ENCODE measurements at places on chromosomes 6 and 20. TPM values are rescaled to one million over a fixed set of nuclear protein-coding genes. Genes with fewer than 3 reads are reported as not detected.

The PCMT1 gene
- 107 TPM for total RNA-seq

- ATAC-seq, result peak; percentile 21
Observed at GRCh38 chr6:20630617-20631548, 96.6 kb downstream of the CDKAL1 start.

DNA sequence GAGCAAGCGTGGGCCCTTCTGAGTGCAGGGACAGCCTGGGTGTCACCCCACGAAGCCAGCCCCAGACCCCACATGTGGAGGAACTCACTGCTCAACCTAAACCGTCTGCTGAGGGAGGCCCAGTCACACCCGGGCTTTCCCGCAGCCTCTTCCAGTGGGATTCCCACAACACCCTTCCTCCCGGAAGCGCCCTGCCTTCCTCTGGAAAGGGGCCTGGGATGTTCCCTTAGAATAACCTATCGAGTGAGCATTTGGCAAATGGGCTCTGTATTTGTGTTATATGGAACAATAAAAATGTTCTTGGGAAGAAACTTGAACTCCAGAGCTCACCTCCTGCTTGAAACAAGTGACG lies 100.0 kb upstream of the DUSP22 start:
- no peak for ATAC-seq

DNA sequence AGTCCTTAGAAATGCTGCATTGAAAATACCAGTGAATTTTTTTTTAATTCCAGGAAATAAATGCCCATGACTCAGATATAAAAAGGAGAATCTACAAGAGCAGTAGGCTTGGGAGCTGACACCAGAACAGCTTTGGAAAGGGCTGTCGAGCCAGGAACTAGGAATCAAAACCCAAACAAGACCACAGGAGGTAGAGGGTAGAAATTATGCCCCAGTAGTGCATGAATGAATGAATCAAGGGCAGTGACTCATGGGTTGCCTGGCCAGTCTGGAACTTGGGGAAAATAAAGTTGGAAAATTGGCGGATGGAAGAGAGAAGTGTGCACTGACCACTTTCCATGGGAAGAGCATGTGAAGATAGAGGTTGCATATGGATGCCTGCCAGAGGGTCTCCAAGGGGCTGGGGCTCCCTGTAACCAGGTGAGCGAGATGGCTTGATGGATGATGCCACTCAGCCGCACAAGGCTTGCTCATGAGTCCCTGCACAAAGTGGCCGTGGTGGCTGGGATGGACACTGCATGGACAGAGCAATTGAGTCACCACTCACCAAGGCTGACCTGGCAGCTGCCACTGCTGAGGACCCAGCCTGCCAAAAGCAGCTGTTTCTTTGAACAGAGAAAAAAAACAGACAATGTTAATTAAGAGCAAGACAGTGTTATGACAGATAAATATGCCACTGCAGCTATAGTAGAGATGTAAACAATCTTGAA lies 15.2 kb upstream of the MCCD1 start:
- no peak for ATAC-seq

DNA sequence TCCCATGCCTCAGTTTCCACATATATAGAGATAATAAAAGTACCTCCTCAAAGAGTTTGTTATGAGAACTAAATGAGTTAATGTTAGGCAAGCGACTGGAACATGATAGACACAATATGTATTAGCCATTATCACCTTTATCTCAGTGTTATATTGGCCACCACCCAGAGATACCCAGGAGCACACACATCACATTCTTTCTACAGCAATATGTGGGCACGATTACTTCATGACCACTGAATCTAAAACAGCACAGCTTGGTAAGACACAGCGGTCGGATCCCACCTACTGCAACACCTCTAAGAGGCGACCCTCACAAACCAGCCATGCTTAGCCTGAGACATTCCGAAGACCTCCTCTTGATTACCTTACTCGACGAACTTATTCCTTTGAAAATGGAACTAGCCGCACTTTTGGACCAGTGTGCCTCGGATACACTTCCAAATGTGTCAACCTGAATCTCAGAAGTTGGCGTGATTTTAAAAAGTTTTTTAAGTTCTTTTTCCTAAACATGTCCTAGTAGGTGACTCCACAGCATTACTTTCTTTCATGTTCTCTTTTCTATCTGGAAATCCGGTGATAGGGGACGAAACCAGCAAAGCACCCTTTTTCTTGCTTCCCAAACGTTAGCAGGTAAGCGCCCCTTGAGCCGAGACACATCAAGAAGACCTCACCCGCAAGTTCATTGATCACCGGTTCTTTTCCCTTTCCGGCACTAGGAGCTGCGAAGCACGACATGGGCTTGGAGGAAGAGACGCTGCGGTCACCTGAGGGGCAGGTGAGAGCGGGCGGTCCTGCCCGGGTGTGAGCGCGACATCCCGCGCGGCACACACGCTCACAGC lies 923 bp downstream of the GMDS start:
- ATAC-seq, result no peak

DNA sequence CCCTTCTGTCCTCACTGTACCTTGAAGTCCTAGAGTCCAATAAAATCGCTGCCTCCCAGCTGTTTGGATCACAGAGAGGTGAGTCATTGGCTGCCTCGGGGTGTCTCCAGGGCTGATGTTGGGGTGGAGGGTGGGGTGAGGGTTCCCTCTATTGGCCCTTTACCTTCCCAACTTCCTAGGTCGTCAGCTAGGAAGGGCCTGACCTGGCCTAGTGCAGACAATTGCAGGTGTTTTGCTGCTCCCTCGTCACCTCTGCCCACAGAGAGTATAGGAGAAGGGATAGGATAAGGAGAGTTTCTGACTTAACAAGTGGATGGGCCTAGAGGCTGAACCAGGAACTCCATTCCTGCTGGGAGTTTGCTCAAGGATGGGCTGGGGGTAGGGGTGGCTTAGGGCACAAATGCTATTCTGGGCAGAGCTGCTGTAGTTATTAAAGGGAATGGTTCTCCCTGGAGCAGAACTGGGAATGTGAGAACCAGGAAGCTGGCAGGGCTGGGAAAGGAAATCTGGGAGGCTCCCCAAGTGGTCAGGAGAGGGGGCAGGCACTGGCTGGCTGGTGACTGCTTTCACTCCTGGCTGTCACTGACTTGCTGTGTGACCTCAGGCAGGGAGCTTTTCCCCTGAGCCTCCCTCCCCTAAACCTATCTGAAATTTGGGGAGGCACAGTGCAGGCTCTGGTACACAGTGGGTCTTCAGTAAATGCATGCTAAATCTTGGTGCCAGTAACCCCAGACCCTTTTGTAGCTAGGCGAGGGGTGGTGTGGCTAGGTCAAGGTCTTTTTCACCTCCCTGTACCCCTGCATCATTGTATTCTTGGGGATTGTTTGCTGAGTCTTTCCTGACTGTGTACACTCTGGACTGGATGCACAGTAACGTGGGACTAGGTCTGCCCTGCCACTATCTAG lies 1.5 kb downstream of the TP53INP2 start:
- ATAC-seq, result no peak

GRCh38 chr6:45369870-45370269 lies 7.9 kb downstream of the SUPT3H start:
- ATAC-seq, result no peak

DNA sequence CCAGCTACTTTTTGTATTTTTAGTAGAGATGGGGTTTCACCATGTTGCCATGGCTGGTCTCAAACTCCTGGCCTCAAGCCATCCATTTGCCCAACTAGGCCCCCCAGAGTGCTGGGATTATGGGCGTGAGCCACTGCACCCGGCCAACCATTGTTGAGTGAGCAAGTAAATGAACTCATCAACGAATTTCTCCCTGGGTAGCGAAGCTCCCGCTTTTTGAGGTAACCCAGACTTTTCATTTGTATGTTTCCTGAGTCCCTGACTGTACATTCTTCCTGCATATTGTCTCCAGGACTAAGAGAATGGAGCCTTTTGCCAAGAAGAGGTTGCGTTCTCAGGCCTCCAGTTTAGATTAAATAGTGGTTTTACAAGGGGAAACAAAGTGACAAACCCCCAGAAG lies 36.4 kb downstream of the RIPOR3 start:
- ATAC-seq, result peak; percentile 7

DNA sequence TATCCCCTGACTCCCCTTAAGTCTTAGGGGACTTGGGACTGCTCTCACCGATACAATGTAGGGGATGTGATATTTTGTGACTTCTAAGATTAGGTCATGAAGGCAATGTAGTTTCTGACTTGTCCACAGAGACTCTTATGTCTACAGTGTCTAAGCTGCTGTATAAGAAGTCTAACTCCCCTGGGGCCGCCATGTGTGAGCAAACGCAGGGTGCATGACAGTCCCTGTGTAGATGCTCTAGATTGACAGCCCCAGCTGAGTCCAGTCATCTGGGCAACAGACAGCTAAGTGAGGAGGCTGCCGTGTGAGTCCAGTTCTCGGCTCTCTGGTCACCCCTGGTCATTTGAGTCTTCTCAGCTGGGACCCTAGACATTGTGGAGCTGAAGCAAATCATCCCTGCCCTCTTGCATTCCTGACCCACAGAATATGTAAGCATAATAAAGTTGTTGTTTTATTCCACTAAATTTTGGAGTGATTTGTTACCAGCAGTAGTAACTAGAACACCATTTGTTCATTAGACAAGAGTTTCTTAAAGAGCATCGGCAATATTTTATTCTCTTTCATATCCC lies 743.3 kb upstream of the CHD6 start:
- ATAC-seq, result no peak
